ENCODE measurements at places on chromosomes 2 and 18.
A peak's percentile ranks its signal among the peaks of the same experiment; 100 is the strongest.

GRCh38 chr2:1865716-1866234, 121.5 kb upstream of the PXDN start:
- DNase-seq: no peak

GRCh38 chr2:58938988-58939387, 697.9 kb upstream of the FANCL start:
- no peak for DNase-seq

DNA sequence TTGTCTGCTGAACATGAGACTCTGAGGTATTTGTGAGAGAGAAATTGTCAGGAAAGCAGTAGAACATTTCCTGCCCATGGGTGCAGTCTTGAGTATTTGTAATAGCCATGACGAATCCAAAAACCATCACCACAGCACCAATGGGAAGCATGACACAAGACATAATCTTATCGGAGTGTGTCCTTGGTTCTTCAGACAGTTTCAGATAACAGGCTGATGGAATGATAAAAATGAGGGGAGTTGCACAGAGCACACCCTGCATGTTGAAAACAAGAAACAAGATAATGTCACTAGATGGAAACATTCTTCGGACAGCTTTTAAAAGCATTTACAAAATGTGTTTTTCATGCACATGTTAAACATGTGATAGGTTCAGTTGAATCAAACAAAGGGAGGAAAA, 56.9 kb downstream of the SLC38A11 start:
- DNase-seq: no peak

- DNase-seq: peak; percentile 27
Measured at GRCh38 chr2:160334028-160334741, 134.1 kb upstream of the ITGB6 start.

- no peak for DNase-seq
Measured at GRCh38 chr2:53842891-53843290, 16.9 kb downstream of the GPR75 start.

- no peak for DNase-seq
Measured at GRCh38 chr2:240164586-240164985, 24.1 kb upstream of the OTOS start.

DNA sequence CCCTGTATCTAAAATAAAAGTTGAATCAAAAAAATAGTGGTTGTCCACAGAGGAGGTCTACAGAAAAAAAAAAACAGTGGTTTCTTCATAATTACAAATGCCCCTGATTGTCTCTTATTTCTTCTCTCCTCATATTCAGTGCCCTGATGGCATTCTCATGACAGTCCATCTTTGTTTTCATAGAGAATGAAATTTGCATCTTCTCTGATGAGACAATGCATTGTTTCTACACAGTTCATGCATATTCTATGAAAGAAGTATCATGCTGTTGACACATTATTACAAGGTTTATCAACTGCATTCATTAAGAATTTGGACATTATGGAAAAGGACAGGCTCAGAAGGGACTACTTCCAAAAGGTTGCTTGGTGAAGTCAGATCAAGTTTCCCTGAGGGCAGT, 59.5 kb downstream of the LHCGR start:
- DNase-seq: no peak

GRCh38 chr2:118240276-118240675, 152.0 kb downstream of the INSIG2 start:
- DNase-seq: no peak

GRCh38 chr18:3180325-3180724, 39.4 kb downstream of the MYOM1 start:
- no peak for DNase-seq

- no peak for DNase-seq
Measured at GRCh38 chr2:174008720-174009119, 43.5 kb upstream of the SP3 start.

GRCh38 chr2:227848586-227848985, 22.8 kb upstream of the DAW1 start:
- no peak for DNase-seq

DNA sequence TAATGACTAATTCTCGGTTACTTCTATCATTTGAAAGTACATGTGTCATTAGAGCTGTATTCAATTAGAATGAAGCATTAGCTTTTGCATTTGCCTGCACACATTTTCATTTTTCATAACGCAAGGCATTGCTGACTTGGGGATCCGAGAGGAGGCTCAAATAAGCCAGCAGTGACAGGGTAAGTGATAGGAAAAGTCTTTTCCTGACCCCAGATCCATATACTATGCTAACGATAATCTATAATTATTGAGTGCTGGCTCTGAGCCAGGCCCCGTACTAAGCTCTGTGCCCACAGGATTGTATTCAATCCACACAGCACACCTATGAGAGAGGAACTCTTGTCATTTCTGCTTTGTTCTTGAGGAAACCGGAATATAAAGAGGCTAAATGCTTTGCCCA, 168.2 kb downstream of the VWC2L start:
- DNase-seq: no peak

DNA sequence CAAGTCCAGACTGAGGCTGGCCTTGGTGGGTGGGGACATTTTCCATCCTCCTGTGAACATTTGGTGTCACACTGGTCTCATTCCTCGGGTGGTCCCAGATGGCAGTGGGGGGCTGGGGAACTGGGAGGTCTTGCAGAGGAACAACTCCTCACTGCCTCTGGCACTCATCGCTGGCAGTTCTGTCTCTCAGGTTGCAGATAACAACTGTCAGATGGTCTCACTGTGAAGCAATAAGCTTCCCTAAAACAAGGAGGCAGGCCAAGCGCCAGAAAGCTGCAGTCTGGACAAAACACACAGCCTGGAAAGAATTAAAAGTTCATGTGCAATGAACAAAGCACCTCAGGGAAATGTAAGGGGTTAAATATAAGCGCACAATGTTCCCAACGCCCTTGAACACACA, 78.1 kb downstream of the IRS1 start:
- DNase-seq: no peak

DNA sequence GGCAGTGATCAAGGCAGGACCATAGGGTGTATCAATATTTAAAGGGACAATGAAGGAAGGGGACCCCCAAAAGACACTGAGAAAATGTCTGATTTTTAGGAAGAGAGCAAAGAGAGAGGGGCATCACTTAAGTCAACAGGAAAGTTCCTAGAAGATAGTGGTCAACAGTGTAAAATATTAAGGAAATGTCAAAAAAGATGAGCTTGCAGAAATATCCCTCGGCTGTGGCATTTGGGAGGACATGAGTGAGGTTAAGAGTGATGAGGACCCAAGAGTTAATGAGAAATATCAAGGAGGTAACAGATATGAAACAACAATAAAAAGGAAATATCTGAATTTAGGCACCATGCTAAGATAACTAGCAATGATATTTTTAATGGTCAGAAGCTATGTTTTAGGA, 339.6 kb downstream of the TGIF1 start:
- DNase-seq: no peak

DNA sequence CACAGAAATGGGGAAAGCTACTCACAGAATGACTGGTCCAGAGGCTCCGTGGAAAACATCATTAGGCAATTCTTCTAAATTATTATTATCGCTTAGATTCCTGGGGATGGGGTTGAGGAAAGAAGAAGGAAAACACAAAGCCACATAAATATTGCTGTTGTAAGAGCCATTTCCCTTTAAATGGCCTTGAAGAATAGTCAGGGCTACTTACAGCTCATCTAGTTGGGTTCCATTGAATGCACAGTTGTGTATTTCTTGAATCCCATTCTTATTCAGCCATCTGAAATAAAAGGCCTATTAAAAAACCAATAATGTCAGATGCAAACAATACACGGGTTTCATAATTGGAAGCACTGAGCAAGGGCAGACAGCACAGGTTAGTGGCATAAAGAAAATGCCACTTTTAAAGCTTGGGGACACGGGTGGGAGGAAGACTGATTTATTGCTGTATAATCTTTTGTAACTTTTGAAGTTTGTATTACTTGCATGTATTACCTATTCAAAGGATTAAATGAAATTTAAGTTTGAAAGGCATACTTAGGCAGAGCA, 171.4 kb downstream of the FSHR start:
- no peak for DNase-seq

GRCh38 chr18:3126457-3127097, 93.2 kb downstream of the MYOM1 start:
- DNase-seq: no peak

DNA sequence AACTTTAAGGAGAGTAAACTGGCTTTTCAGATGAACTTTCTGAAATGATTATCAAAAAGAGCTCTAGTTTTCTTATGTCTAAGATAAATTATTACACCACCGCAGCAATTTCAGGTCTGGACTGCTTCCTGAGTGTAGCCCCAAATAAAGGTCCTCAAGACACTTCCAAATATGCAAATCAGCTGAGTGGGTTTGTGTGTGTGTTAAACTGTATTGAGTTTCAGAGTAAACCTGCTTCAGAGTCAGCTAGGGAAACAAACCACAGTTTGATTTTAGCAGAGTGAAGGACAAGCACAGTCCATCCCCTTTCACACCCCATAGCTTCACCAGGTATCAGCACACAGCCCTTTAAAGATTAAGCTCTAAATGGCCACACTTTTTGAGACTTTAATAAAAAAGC, 168.7 kb downstream of the NRXN1 start:
- DNase-seq: no peak

- DNase-seq: no peak
Measured at GRCh38 chr2:36238106-36238505, 117.5 kb upstream of the CRIM1 start.

- no peak for DNase-seq
Measured at GRCh38 chr2:147782141-147782930, 62.5 kb upstream of the ACVR2A start.

DNA sequence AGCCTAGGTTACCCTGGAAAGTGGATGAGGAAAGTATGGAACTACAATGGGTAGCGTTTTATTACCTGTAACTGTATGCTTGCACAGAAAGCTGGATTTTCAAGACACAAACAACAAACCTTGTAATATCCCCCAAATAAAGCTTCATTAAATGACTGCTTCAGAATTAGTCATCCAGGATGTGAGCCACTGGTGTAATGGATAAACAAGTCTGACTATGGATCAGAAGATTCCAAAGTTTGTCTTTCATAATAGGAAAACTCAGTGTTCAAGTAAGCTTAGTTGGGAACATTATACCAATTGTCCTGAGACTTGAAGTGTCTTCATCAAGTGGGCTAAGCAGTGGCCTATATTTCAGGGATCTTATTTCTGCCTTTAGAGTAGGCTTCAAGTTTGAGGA, 518.8 kb downstream of the LRP1B start:
- no peak for DNase-seq

- DNase-seq: no peak
Measured at GRCh38 chr2:60234274-60234986, 319.0 kb downstream of the BCL11A start.

DNA sequence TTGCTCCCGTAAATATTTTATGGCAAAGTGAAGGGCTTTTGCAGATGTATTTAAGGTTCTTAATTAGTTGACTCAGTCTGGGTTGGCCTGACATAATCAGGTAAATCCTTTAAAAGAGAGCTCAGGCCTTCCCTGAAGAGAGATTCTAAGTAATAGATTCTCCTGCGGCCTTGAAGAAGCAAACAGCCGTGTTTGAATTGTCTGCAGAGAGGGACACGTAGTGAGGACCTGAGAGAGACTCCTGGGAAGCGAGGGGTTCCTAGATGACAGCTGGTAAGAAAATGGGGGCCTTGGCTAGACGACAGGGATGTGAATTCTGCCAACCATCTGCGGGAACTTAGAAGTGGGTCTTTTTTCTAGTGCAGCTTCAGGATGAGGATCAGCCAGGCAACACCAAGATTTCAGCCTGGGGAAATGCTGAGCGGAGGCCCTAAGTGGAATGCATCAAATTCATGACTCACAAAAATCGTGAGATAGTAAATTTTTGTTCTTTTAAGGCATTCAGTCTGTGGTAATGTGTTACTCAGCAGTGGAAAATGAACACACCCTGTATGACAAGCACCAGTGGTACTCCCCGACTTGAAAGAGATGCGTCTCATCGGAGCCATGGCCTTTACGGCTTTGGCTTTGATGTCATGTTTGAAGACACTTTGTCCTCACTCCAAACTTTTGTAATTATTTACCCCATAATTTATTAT, 62.1 kb upstream of the SMIM21 start:
- DNase-seq: no peak

DNA sequence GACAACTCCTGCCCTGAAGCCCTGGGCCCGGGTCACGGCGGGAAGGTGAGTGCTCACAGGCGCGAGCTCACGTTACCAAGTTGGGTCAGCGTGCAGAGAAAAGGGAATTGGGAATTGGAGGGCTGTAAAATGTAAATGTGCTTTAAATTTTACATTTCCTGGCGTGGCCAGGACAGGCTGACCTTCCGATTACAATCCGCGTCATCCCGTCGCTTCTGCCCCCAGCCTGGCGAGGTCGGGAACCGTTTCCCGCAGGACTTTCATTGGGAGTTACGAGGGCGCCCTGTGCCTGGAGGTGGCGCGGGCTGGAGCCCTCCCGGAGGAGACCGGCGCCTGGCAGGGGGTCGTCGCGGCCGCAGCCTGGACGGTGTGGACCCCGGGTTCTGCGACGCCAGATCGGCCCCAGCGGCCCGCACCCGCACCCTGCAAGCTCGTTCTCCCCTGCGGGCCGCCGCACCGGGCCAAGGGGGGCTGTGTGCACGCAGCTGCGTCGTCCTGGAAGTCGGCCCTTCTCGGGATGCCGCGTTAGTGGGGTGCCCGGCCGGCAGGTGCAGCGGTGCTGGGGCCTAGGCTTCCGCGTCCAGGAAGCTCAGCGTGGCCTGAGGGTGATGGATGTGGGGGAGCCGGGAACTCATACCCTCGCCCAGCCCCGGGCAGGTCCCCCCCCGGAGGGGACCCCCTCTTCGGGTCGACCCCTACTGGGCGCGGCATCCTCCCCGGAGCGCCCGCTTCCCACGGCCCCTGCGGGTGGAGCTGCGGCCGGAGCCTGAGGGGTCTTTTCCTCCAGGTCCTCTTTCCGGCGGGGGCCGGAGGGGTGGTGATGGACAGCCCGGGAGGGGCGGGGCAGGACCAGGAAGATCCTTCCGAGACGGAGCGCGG, 63.9 kb downstream of the LRRFIP1 start:
- no peak for DNase-seq

DNA sequence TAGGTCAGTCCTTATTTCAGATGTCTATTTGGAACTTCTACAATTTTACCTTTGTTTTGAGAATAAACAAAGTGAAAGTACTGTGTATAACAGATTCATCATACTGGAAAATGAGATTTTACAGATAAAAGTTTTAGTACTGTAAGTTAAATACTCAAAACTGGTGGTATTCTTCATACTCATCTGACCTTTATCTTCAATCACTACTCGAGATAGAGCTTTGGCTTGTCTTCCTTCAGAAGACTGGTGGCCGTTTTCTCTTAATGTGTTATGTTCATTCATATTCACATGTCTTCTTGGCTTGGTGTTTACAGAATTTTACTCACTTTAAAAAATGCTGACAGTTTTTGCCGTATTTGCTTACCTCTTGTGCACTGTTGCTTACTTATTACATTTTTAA, 2.1 kb downstream of the SPOPL start:
- no peak for DNase-seq

- DNase-seq: no peak
Measured at GRCh38 chr18:27540111-27540510, 355.0 kb upstream of the CHST9 start.

GRCh38 chr2:168189835-168190569, 57.4 kb downstream of the STK39 start:
- no peak for DNase-seq

- no peak for DNase-seq
Measured at GRCh38 chr18:60755134-60755533, 382.6 kb upstream of the MC4R start.

GRCh38 chr2:102251042-102251848, 60.1 kb upstream of the IL1RL1 start:
- peak; percentile 50 for DNase-seq

All from stimulated activated naive CD4-positive, alpha-beta T cell treated with Interleukin-2 at 50 U/mL for 16 hours (primary cell).